Left hindlimb (tissue), 1 donor: ENCODE measurements at places on chromosomes 4 and X.

DNA sequence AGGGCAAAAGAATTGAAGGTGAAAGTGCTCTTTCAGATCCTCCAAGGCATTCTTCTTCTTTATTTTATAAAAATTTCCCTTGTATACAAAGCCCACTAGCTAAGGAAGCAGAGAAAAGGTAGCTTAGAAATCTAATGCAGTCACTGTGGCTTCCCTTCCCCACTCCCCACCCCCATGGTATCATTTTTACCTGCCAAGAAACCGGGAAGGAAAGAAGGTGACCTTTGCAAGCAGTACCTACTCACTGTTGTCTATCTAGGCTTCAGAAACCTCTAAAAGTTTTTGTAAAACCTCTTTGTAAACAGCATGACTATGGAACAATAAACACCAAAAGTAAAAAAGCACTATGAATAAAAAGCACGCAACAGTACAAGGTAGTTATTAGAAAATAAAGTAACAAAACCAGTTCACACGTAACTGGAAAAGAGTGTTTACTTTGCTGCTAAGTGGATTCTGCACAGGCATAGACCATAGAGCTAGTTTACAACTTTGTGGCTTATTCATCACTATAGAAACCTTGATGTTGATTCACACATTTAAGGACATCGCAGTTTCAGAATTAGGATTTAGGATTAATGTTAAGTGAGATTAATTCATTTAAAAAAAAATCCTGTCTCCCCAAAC lies 109.6 kb upstream of the FTHL17 start:
- no peak for DNase-seq

GRCh38 chr4:135508006-135508714 lies 1306.6 kb upstream of the PABPC4L start:
- no peak for DNase-seq

DNA sequence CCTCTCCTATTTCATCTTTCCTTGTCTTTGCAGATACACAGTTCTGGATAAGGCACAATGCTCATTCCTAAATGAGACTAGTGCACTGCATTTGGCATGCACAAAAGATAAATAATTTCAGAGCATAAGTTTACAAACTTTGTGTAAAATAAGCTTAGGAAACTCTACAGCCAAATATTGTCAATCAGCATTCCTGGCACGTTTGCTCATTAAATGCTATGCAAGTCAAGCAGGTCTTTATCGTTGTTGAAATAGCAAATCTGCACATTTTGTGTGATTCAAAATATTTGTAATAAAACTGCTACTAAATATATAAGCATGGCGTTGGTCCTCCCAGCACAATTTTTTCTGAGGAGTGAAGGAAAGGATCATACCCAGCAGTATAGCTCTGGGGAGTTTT lies 322.1 kb upstream of the NOCT start:
- DNase-seq: no peak

- peak; percentile 39 for DNase-seq
Observed at GRCh38 chrX:53284684-53285447, 3.5 kb upstream of the IQSEC2 start.

GRCh38 chrX:41862562-41863184 lies 60.7 kb downstream of the CASK start:
- DNase-seq: no peak

- DNase-seq: no peak
Observed at GRCh38 chrX:83984961-83985360, 124.0 kb downstream of the CYLC1 start.

GRCh38 chrX:1851527-1851926 lies 236.7 kb downstream of the ASMT start:
- DNase-seq: no peak

GRCh38 chr4:170581322-170581721 lies 491.6 kb upstream of the AADAT start:
- DNase-seq: no peak

DNA sequence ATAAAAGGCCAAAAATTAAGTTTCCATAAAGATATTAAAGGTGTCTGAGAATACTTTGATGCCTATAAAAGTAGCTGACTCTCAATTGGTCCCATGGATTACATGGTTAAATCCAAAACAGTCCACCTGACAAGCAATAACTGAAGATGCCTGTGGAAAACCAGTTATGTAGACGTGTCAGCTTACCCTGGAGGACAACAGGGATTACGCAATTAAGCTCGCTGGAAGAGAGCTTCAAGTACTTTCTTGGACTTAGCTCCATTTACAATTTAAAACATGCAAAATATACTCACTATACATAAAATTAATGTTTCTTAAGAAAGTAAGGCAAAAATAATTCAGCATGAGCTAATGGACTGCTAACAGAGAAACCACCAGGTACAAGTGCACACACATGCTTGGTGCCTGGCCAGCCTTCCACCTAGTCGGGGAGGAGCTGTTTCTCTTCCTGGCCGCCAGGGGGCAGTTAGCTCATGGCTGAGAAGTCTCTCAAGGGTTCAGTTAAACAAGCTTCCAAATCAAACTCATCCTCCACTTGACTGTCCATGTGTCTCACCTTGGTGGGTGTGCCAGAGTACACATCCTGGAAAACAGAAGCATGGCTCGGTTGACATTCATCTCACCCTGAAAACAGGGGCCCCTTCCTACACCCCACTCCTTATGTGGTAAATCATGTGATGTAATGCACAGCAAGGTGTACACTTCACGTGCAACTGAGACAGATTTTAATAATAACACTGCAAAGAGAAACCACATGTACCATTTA lies 9.2 kb upstream of the FAM53A start:
- peak; percentile 71 for DNase-seq
